ENCODE measurements at places on chromosomes 3 and 15.

DNA sequence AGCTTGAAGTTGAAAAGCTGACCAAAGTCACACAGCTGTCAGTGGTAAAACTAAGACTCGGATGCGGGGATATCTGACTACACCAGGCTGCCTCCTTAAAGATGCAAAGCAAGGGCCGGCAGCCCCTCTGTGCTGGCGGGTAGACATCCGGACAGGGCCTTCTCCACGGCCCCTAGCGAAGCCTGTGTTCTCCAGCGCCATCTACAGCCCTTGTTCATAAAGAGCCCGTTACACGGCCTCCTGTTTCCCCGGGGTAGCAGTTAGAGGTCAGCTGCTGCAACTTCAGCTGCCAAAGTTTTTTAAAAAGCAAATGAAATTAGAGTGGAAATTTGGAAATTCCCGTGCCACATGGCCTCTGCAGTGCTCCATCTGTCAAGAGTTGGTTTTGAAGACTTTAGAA, 383.0 kb downstream of the TBL1XR1 start:
- no peak for DNase-seq

GRCh38 chr3:175346573-175347356, 487.6 kb downstream of the NAALADL2 start:
- DNase-seq = no peak

DNA sequence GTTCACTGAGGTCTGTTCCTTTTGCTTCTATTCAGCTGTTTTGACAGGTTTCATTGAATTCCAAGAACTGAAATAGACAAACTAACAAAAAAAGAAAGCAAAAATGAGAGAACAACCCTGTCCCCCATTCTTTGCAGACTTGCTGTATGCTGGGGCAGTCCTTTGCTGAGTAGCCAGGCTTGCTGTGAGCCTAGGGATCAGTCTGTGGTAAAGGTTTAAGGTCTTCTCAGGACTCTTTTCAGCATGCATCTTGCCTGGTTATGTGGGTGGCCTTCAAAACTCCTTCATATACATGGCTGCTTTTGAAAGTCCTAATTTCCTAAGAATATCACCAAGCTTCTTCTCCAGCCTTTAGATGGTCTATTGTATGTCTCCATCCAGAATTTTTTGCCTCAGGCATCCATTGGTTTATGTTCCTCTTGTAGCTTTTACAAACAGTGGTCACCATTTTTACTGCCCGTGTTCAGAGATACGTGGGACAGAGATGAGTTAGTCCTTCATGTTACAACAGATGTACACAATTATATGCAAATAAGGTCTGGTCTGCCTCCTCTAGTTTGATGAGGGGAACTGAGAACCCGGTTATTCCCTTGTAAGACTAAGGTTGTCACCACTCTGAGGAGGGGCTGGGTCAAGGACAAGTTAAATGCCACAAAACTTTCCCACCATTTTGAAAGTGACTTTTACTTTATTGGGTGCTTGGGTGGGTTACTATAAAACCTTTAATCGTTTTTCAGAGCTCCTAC, 41.4 kb downstream of the SACM1L start:
- no peak for DNase-seq

- DNase-seq = no peak
These were observed 80.8 kb downstream of the OPA1 start for GRCh38 chr3:193673845-193674244.

DNA sequence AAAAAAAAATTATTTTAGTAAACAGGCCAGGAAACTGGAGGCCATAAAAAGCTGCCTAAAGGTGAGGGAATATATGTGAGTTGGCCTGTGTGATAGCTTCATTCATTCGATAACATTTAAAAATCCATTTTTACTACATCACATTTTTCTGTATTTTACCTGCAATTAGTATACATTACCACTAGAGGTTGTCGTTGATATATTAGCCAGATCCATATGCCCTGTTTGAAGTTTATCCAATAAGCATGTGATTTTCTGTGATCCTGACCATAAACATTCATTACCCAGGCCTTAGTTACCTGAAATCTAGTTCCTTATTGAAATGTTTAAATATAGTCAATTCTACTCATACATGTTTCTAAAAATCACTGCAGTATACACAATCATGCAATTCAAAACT, 71.4 kb downstream of the ARNT2 start:
- no peak for DNase-seq

DNA sequence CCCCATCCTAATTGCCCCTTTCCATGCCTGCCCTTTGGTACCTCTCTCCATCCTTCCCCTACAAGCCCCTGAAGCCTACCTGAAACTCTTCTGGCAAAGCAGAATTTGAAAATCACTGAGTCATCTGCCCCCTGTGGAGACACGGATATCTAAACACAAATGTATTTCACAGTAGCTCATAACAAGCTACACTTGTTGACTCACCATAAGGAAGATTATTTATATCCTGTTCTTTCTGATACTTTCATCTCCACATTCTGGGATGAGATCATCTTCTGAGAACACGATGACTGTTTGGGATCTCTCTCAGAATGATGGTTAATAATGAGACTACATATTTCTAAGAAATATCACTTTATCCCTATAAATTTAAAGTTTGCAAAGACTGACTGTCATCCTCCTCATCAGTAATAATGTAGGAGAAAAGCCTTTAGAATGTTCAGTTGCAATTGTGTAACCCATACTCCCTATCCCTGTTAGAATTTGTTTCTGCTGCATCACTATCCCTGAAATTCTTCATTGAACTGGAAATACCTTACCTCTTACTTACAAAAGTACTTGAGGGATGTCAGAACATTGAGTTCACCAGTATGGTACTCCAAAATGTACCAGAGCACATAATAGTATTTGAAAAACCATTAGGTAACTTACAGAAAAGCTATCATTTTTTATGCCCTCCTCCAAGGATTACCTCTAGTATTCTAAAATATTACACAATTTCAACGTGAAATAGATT, 116.1 kb upstream of the IL12A start:
- no peak for DNase-seq

DNA sequence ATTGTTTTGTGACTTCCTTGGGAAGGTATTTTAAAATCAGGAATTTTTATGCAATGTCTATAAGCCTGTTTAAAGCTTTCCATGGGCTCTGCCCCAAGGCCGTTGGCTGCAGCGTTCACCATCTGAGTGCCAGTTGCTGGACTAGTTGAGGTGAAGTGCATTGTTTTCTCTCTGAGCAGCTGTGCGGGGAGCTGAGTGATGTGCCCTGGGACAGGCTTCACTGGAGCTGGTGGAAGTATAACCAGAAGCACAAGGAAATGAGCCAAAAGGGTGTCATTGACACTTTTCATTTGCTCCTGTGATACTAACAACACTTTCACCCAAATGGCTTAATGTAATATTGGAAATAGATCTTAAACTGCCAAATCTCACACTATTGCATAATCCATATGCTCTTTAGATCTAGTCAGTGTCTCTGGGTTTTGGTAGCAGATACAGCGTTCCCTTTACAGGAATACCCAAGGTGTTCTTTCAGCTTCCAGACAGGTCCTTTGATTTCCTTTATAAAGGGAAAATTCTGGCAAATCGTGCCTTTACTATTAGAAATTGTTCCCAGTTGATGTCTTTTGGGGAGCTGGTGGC, 29.2 kb downstream of the APH1B start:
- no peak for DNase-seq

DNA sequence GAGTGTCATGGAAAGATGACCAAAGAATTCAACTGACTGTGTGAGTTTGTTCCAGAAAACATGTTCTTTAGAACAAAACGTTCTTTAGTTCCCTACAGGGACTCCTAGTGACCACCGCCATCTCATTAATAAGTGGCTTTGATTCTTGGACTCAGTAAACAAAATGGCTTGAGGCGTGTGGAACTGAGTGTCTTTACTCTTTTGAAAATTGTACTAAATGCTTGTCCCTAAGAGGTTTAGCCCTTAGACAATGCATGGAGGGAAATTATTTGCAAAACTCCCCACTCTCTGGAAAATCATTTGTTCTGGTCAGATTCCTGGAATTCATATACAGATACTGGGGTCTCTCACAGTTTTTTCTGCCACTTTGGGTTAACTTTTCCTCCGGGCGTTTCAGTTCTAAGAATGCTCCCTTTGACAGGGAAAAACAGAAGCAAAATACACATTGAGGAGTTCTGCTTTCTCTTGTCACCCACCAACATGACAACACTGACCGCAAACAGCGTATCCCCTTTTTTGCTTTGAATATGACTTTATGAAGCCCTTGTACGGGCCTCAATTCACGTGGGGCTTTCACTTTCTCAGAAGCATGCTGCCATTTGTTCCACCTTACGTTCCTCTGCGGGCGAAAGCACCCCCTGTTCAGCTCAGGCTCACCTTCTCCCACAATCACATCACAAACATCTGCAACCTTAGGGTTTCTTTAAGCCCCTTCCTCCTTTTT, 15.3 kb upstream of the NRROS start:
- DNase-seq = no peak

DNA sequence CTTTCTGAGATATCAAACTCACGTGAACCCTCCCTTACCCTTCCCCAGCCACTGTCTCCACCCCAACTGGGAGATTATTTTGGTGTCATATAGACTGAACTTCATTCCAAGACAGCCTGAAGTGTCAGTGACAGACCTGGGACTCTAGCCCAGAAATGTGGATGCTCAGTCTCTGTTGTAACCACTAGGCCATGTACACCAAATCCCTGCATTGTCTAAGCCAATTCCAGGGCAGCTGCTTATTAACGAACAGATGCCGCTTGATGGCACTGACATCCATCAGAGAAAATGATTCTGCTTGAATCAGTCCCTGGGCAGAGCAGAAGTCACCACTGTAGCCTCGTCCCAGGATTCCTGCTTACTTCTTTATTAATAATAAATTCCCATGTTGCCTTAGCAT, 305.5 kb downstream of the GRM7 start:
- DNase-seq = no peak

DNA sequence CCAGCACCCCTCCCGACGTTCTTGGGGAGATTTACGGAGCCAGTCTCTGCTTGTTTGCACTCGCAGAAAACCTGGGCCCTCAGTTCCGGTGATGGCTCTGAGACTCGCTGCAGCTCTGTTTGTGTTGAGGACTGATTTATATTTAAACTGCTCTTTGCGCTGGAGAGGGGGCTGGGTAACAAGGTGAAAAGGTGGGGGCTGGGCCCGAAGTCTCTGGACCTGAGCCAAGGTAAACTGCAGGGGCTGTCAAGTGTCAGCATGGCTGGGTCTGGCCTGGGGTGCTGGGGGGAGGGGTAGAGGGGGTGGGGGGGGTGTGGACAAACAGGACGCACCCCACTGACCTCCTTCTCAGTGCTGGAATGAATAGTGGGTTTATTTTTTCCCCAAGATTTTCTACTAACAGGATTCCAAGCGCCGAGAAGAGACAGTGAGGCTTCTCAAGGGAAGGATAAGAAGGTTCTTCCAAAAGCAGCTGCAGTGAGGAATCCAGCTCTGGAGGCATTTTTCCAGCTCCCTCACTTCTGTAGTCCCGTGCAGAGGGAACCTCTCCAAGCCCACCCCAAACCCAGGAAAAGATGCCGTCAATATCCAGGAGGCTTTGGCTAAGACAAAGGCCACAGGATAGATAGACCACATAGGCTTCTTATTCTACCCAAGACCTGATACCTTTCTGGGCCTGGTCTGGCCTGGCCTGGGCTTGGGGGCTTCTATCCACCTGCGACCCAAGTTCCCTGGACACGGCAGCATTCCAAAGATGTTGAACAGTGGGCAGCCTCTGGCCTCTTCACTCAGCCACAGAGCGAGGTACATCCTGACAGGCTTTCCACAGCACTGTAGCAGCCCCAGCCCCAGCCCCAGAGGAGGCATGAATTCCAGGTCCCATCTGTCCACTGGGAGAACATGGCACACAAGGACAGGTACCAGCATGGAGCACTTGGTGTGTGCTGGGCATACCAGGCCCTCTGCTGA, 938 bp upstream of the SLCO2A1 start:
- no peak for DNase-seq

GRCh38 chr3:16528581-16528993, 15.1 kb upstream of the RFTN1 start:
- no peak for DNase-seq

DNA sequence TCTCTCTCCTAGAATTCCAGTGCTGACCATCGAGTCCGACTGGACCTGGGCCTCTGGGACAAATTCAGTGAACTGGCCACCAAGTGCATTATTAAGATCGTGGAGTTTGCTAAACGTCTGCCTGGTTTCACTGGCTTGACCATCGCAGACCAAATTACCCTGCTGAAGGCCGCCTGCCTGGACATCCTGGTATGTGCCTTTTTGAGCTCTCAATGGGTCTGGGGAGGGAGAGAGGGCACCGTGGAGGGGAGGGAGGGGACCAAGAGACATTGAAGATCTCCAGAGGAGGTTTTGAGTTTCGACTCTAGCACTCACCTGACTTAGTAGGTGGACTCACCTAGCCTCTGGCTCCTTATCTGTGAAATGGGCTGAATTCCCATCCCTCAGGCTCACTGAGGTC, 84.2 kb downstream of the TOP2B start:
- no peak for DNase-seq

DNA sequence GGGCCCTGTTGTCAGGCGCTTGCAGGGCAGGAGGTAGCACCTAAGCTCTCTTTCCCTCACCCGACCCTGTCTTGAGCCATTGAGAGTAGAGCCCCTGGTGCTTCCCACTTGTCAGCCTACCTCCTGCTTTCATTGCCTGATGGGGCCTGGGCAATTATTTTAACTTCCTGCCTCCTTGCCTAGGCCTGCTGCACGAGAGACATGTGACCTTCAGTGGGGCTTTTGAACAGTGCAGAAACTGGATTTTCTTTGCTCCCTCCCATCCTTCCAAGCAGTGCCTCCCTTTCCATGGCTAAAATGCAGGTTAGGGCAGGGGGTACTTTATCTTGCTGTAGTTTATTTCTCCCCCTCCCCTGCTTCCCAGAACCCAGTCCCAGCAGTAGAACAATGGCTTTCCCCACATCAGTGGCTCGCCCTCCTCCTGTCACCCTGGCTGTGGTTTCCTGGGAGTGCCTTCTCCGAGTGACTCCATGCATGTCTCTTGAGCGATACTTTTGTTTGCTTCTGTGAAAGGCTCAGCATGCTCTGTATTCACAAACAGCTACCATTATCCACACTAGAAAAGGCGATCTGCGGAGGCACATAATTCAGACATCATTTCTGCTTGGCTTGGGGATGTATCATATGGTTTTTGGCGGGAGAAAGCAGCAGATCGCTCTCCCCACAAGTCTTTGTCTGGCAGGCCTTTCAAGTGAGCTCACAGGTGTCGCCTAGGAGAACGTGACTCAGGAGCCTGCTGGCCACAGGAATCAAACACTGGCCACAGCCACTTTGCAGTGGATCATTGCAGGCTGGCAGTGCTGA, 24.1 kb downstream of the PDIA5 start:
- peak; percentile 43 for DNase-seq

DNA sequence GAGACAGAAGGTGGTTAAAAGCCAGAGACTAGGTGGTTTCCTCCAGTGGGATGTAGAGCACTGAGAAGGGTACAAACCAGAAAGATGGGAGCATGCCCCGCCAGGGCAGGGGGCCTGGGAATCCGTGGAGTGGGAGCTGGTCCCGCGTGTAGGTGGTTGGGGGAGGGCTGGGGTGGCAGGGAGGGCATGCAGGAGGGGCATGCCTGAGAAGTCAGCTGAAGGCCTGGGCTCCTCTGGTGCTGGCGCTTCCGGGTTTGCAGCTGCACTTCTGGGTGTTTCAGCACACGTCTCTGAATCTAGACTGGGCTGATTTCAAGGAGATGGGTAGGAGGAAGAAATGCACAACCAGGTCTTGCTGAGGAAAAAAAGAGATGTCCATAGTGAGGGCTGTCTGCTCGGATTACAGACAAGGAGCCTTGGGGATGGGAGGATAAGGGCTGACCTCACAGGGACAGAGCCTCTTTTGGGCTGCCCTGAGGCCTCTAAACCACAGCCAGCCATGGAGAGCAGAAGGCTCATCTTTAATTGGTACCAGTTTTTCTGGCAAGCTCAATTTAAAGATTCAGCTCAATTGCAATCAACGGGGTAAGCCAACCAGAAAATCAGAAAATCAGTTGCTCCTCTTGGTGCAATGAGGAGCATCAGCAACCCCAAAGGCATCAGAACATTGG, 151.9 kb downstream of the FAM43A start:
- DNase-seq = no peak
